IMR-90 (cell line): ENCODE measurements at places on chromosomes 12 and 14. TPM values are rescaled to one million over a fixed set of nuclear protein-coding genes. Genes with fewer than 3 reads are reported as not detected.

FGD6 gene
- total RNA-seq = 9.5 and 9.7 TPM in 2 replicates

PPTC7 gene
- total RNA-seq = 4.1 and 4.7 TPM in 2 replicates

ARG2 gene
- total RNA-seq = 2.2 and 2.5 TPM in 2 replicates

PXMP2 gene
- 10.9 and 13.3 TPM in 2 replicates for total RNA-seq

OASL gene
- total RNA-seq = under 0.01 TPM in 2 replicates

FITM1 gene
- not detected in 2 replicates for total RNA-seq

KCNMB4 gene
- total RNA-seq = 0.90 and 1.4 TPM in 2 replicates

PAPLN gene
- 0.28 and 0.36 TPM in 2 replicates for total RNA-seq

RPGRIP1 gene
- not detected in 2 replicates for total RNA-seq
